ENCODE measurements at places on chromosomes 3 and 15.
A peak's percentile ranks its signal among the peaks of the same experiment; 100 is the strongest.

DNA sequence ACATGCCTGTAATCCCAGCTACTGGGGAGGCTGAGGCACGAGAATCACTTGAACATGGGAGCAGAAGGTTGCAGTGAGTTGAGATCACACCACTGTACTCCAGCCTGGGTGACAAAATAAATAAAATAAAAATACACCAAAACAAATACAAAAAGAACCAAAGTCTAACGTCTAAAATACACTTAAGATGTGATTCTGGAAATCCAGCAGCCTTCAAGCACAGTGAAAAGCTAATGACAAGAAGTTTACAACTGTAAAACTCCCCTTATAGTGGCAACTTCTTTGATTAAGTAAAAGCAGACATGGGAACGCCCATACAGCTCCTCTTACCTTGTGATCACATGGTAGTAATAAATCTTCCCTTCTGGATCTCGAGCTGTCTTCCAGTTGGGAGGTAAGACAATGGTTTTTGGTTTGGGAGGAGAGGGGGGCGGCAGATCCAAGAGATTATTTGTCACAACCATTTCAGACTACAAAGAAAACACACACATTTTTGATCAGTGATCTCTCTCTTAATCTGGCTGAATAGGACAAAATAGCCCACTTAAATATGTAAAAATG, 62.8 kb downstream of the NBEAL2 start:
- DNase-seq = no peak

DNA sequence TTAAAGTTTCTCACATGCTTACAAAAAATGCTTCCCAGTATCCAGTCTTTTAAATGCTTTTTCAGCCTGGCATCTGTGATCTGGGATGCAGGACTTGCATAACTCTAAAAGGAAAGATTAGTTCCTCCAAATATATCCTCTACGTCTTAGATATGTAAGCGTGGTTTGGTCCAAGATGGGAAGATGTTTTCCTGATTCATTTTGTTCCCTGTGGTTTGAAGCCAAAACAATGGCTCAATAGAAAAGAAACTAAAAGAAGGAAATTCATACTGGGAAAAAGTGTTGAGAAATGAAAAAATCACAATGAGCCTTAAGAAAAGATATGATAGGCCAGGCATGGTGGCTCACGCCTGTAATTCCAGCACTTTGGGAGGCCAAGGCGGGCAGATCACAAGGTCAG, 1002.8 kb downstream of the NAALADL2 start:
- DNase-seq = peak; percentile 2

DNA sequence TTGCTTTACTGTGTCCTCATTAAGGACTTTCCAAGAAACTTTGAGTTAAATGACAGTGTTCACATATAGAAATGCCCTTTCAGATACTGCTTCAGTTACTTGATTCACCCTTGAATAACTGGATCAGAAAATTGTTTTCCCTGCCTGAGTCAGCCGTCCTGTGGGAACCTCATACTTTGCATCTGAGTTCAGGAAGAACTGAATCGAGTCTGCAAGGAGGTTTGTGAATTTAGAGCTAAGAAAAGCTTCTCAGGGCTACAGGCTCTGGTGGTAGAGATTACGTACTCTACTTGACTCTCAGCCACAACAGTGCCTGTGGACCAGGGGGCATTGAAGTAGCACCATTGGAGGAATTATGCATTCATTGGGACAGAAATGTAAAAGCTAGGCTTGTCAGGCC, 252.4 kb upstream of the C2CD4B start:
- DNase-seq = peak; percentile 35

DNA sequence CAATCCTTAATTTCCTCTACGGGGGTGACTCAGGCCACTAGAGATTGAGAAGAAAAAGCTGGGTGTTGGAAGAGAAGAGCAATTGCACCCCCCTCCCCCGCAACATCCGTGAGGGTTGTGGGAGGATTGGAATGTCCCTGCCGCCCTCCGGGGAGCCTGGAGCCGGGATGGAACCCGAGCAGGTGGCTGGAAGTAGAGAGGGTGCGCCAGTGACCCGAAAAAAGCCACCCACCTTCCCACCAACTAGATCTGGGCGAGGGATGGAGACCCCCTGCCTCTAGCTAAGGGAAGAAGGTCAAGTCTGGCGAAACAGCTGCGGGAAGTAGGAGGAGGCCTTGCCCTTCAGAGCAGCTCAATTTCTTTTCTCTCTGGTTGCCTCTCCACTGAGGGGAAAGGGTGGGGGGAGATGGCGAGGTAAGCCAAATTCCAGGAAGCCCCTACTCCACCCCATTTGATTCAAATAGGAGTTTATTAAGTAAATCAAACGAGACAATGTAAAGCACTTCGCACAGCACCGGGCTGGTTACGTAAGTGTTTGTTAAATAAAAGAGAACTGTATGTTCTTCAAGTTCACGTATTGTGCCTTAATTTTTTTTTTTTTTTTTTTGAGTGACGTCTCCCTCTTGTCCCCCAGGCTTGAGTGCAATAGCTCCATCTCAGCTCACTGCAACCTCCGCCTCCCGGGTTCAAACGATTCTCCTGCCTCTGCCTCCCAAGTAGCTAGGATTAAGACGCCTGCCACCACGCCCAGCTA, 1.1 kb upstream of the WWTR1 start:
- no peak for DNase-seq

- no peak for DNase-seq
Observed at GRCh38 chr3:55264919-55265318, 222.2 kb downstream of the WNT5A start.

GRCh38 chr3:171980578-171981270, 58.7 kb upstream of the FNDC3B start:
- peak; percentile 36 for DNase-seq

- DNase-seq = no peak
Observed at GRCh38 chr15:56808160-56808559, 74.9 kb upstream of the ZNF280D start.

- no peak for DNase-seq
Observed at GRCh38 chr15:71355268-71355667, 240.0 kb downstream of the THSD4 start.

GRCh38 chr3:184460276-184460675, 80.4 kb downstream of the CHRD start:
- no peak for DNase-seq

- no peak for DNase-seq
Observed at GRCh38 chr15:83092309-83092976, 15.0 kb upstream of the TM6SF1 start.

- DNase-seq = no peak
Observed at GRCh38 chr3:14775563-14775962, 43.2 kb upstream of the FGD5 start.

GRCh38 chr3:7112523-7113056, 251.7 kb downstream of the GRM7 start:
- DNase-seq = no peak

DNA sequence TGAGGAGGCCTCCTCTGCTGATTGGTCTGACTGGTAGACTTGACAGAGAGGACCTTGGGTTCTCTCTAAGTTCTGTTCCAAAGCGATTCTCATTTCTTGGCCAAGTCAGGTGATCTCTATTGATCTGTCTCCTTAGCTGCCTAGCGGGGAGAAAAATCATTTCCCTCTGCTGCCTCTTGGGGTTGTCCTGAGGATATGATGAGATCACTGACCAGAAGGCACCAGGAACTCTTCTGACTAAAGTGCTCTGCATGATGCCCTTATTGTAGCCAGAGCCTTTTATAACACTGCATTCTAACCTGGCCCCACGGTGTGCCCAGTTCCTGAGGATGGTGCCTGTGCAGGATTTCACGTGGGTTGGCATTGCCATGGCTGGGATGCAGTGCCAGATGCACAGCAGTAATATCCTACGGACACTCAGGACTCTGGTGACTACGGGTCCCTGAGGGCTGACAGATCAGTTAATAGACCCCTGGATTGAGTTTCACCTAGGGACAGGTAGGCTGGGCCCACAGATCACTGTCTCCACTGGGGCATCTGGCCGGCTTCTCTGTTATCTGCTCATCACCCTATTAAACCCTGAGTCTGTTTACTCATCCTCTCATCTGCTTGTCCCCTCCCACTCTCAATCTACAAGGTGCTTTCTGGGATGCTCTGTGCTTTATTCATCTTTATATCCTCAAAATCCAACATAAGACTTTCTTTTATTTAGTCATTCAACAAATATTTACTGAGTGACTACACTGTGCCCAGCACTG, 3.9 kb upstream of the HEG1 start:
- no peak for DNase-seq

- DNase-seq = no peak
Observed at GRCh38 chr3:46929324-46929723, 47.2 kb downstream of the CCDC12 start.

DNA sequence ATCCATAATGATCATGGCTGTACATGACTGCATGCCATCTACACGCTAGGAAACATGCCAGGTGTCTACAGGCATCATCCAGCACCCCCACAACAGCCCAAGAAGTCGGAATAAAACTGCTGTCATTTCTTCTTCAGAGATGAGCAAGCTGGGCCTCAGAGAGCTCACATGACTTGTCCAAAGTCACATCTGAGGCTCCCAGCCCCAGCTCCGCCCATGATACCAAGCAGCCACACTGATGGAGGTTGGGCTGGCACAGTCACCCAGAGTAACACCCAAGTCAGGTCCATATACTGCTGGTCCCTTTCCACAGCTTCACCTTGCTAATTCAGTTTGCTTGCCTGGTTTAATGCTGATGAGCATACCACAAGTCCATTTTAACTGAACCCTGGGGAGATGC, 116.6 kb downstream of the SEC22A start:
- DNase-seq = no peak

- no peak for DNase-seq
Observed at GRCh38 chr3:10300087-10300486, 7.3 kb upstream of the GHRL start.

DNA sequence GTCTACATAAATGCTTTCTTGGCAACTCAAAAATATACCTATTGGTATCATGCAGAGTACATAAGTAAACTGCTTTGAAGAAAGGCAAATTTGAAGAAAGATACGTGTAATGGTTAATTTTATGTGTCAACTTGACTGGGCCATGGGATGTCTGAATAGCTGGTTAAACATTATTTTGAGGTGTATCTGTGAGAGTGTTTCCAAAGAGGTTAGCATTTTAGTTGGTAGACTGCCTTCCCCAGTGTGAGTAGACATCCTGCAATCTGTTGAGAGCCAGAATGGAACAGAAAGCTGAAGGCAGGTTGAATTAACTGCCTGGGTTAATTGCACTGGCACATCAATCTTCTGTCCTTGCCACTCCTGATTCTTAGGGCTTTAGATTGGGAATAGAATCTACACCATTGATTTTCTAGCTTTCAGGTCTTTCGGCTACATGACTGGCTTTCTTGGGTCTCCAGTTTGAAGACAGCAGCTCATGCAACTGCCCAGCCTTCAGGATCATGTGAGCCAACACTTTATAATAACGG, 98.3 kb downstream of the CMSS1 start:
- DNase-seq = no peak

GRCh38 chr3:194582196-194582905, 50.9 kb downstream of the TMEM44 start:
- no peak for DNase-seq

GRCh38 chr3:14154276-14154675, 24.1 kb downstream of the XPC start:
- no peak for DNase-seq

DNA sequence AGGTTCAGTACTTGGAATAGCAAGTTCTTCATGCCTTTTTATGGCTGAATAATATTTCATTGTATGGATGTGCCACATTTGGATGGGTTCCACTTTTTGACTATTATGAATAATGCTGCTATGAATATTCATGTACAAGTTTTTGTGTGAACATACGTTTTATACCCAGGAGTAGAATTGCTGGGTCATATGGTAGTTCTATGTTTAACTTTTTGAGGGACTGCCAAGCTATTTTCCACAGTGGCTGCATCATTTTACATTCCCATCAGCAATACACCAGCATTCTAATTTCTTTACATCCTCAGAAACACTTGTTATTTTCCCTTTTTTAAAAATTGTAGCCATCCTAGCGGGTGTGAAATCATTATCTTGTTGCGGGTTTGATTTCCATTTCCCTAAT, 76.0 kb upstream of the PRR20G start:
- DNase-seq = no peak

DNA sequence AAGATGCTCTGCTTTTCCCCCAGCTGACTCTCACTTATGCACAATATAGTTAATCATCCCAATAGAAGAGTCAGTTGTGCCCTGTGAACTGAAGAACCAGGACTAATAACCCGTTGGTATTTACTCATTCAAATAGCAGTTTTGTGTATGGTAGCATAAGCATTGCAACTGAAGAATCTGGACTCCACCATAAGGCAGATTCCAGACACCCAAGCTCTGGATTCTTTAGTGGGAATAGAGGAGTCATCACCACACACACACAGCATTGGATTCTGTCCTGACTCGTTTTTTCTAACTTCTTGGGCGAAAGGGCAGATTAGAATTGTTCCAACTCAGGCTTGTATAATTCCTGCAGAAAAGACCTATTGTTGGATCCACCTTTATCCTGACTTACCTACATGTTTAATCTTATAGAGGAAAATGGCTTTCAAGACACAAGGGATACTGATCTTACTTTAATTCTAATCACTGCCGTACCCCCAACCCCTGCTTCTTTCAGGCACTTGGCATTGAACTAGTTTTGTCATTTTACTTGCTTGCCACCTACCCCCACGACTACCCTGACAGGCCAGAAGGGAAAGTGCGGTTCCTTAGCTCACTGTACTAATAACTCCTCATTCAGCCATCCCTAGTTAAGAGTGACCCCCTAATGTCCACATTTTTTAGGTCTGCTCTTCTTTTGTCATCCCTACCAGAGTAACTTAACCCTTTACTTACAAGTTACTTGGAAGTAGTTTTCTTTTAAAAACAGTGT, 42.3 kb downstream of the NKIRAS1 start:
- peak; percentile 85 for DNase-seq

GRCh38 chr3:139326707-139327106, 17.1 kb upstream of the MRPS22 start:
- no peak for DNase-seq

DNA sequence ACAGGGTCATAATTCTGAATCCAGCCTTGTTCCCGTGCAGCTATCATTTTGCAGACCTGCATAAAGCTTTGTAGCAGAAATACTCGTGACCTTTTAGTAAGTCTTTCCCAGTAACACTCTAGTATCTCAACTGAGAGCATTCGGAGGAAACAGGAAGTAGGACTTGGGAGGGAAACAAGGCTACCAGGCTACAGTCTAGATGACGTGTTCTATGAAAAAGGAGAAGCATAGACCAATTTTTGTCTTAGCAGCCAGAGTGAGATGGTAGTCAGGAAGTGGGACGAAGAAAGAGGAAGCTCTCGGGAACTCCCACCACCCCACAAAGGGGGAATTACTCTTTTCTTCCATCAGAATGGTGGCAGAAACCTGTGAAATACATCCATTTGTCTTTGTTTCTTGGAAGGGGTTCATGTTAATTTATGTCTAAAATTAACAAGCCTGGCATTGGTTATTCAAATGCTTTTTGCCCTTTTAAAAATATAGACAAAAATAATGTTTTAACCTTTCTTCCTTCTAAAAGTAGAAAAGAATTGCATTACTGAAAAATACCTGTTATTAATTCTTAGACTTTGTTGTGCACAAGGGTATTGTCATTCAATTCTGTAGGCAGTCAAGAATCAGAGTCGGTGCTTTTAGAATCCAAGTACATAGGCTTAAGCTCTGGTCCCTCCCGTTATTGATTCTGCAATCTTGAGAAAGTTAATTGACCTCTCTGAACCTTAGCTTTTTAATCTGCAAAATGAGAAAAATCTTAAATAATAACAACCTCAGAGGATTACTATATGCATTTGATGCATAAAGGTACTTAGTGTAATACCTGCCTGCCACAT, 1.6 kb upstream of the SUCNR1 start:
- DNase-seq = no peak

GRCh38 chr3:113769551-113769950, 22.7 kb downstream of the ATP6V1A start:
- peak; percentile 62 for DNase-seq

All from AG10803 (cell line).